ENCODE measurements at places on chromosomes 5 and 9. TPM values are rescaled to one million over a fixed set of nuclear protein-coding genes. Genes with fewer than 3 reads are reported as not detected.

The OBP2B gene
- total RNA-seq, result not detected

The PRUNE2 gene
- total RNA-seq, result 1.6 TPM

The TSSK1B gene
- not detected for total RNA-seq

The POLR3G gene
- 5.1 TPM for total RNA-seq

The GNE gene
- 20.1 TPM for total RNA-seq

The CTSV gene
- total RNA-seq, result 0.17 TPM

The TLX3 gene
- not detected for total RNA-seq

The OR1K1 gene
- not detected for total RNA-seq

The SLC6A7 gene
- total RNA-seq, result not detected

The PNPLA7 gene
- total RNA-seq, result 3.5 TPM

The C9orf153 gene
- total RNA-seq, result 0.54 TPM

The NR5A1 gene
- total RNA-seq, result not detected

The MARVELD2 gene
- total RNA-seq, result 0.17 TPM

The CNTLN gene
- total RNA-seq, result 1.6 TPM

The KIF4B gene
- 0.07 TPM for total RNA-seq

The SYNPO gene
- total RNA-seq, result not detected

The GPR151 gene
- not detected for total RNA-seq

The TERT gene
- 3.3 TPM for total RNA-seq

The PCSK5 gene
- total RNA-seq, result 7.1 TPM

The NDUFS6 gene
- 26.8 TPM for total RNA-seq

The CARD6 gene
- total RNA-seq, result 6.3 TPM

The ZNF454 gene
- total RNA-seq, result not detected

The CAMK2A gene
- not detected for total RNA-seq

The CCDC192 gene
- not detected for total RNA-seq

The FSD1L gene
- total RNA-seq, result 5.2 TPM

The ZNF366 gene
- not detected for total RNA-seq

The OR2Y1 gene
- total RNA-seq, result not detected

The PCDHA4 gene
- total RNA-seq, result not detected

The DPM2 gene
- total RNA-seq, result 51.3 TPM

The SPRY4 gene
- total RNA-seq, result 0.90 TPM

The KCNIP1 gene
- not detected for total RNA-seq

The S1PR3 gene
- 0.22 TPM for total RNA-seq

The PLCXD3 gene
- total RNA-seq, result not detected

The SH3GL2 gene
- not detected for total RNA-seq

The ABO gene
- 2.1 TPM for total RNA-seq

The WWC1 gene
- not detected for total RNA-seq

The CTXN3 gene
- total RNA-seq, result not detected

The CSF1R gene
- 0.59 TPM for total RNA-seq

The DNAJA1 gene
- 224 TPM for total RNA-seq

The LURAP1L gene
- not detected for total RNA-seq

The FUBP3 gene
- total RNA-seq, result 52.3 TPM

The IL9 gene
- 0.51 TPM for total RNA-seq

The FRMPD1 gene
- not detected for total RNA-seq

The SPATA9 gene
- not detected for total RNA-seq

The HK3 gene
- 0.32 TPM for total RNA-seq

The FCN1 gene
- total RNA-seq, result not detected

The PROB1 gene
- 5.2 TPM for total RNA-seq

The GFPT2 gene
- total RNA-seq, result 0.39 TPM

The ADAMTS12 gene
- not detected for total RNA-seq

The EDIL3 gene
- total RNA-seq, result not detected

The PCA3 gene
- not detected for total RNA-seq

The HTR4 gene
- total RNA-seq, result not detected

The SPATA31C1 gene
- total RNA-seq, result not detected
